ENCODE measurements at places on chromosomes 2 and 18. TPM values are rescaled to one million over a fixed set of nuclear protein-coding genes. Genes with fewer than 3 reads are reported as not detected.

GRCh38 chr2:37671009-37671815 is at the start of gene CDC42EP3:
TSS of gene CDC42EP3 (minus strand) at chr2:37671642. CDS start at chr2:37646587, 25,055 bp downstream.
- DNase-seq, result peak; percentile 28

DNA sequence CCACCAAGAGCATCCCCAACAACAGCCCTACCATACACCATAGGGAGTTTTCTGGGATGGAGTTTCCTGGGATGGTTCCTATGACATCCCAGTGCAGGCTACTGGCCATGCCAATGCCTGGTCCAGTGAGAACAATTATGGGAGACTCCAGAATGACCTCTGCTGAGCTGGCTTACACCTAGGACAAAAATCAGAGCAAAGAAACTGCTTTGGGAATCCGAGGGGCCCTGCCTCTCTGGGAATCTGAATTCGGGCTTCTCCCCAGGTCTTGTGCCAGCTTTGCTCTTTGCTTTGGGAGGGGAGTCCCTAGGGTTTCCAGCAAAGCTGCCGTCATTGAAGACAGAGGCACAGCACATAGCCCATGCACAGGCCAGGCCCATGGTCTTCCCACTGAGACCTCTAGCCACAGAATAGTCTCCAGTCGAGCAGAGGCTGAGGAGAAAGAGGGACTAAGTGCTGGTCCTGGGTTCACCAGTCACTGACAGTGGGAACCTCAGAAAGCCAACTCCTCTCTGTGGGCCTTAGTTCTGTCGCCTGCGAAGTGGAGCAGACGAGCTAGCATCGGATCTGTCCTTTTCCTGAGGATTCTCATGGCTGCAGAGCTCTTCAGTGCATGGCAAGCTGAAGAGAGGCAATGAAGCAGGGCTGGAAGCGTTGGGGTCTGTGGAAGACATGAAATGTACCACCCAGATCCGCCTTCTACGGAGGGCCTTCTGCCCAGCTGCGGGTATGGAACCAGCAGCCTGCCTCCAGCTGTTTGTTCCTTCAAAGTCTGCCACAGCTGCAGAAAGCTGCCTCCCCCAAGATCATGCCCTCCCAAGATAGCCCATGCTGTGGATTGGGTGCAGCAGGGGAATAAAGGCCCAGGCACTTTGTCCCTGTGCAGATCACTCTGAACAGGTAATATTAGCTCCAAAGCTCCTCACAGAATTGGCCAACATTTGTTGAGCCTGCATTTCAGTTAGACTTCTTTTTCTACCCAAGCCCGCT is 11.2 kb upstream of the LBH start:
- DNase-seq, result no peak

GRCh38 chr2:102056079-102056581 is 64.4 kb downstream of the IL1R2 start:
- peak; percentile 87 for DNase-seq

DNA sequence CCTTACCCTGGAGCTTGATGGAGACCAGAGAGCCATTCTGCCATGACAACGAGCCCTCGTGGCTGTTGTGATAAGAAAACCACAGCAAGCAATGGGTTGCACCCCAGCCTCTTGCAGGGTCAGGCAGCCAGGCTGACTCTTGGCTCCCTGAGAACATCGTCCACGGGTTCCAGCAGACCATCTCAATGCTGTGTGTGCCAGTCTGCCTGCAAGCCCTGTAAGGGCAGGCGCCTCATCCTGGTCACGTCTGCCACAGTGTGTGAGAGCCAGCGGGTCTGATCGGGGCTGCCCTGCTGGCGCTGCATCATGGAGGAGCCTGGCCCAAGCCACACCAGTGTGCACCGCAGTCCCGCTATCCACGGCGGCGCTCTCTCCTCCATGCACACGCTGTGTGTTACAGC is 71.0 kb upstream of the MGAT4A start:
- DNase-seq, result no peak

GRCh38 chr2:26326514-26326913 is 19.4 kb upstream of the SELENOI start:
- DNase-seq, result no peak

GRCh38 chr18:63074981-63075404 is 244.6 kb downstream of the BCL2 start:
- peak; percentile 11 for DNase-seq

GRCh38 chr18:38932752-38933151 is 1367.2 kb upstream of the CELF4 start:
- DNase-seq, result no peak

GRCh38 chr2:216453955-216454614 is 41.8 kb downstream of the SMARCAL1 start:
- DNase-seq, result no peak

DNA sequence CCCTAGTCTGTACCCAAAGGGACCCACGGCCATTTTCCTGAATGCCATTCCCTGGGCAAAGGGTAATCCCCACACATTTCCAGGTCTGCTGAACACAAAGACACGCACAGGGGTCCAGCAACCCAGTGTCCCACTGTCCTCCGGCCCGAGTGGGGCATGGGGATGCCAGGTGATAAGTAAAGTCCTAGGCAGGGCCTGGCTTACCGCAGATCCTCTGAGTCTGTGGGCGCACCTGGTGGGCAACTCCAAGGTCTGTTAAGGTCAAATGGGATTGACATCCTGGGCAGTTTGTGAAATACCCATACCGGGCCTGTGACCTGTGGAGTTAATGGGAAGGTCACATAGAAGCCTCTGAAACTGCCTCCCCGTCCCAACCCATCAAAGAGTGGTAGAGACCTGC is 116.1 kb downstream of the EIPR1 start:
- DNase-seq, result no peak

DNA sequence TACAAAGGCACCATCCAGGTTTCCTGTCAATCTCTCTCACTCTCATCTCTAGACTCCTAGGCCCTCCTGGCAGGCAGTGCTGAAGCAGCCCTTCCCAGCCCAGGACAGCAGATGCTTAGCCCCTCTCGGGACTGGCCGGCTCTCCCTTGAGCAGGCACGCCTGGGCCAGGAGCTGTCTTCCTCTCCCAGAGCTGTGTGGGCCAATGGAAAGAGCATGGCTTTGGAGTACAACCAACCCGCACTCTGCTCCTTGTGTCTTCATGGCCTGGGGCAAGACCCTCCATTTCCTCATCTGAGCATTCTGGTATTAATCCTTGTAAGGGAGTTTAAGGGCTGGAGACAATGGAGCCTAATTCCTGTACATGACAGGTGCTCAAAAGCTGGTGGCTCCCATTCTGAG is 97.2 kb downstream of the CAPN13 start:
- no peak for DNase-seq

DNA sequence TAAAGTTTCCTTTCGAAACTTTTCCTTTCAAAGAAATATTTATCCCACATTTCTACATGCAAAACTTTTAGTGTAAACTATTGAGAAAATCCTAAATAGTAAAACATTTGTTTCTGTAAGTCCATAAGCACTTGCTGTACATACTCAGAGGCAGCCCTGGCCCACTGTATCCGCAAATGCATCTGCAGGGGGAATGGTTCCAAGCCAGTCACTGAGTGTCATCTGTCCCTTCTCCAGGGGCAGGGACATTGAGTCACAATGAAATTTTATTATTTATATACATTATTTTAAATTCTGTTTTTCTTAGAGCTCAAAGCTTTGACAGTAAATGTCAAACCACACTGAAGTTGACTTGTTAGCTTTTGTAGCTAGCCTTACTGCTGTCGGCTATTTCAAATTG is 367.2 kb downstream of the MTX2 start:
- DNase-seq, result no peak

DNA sequence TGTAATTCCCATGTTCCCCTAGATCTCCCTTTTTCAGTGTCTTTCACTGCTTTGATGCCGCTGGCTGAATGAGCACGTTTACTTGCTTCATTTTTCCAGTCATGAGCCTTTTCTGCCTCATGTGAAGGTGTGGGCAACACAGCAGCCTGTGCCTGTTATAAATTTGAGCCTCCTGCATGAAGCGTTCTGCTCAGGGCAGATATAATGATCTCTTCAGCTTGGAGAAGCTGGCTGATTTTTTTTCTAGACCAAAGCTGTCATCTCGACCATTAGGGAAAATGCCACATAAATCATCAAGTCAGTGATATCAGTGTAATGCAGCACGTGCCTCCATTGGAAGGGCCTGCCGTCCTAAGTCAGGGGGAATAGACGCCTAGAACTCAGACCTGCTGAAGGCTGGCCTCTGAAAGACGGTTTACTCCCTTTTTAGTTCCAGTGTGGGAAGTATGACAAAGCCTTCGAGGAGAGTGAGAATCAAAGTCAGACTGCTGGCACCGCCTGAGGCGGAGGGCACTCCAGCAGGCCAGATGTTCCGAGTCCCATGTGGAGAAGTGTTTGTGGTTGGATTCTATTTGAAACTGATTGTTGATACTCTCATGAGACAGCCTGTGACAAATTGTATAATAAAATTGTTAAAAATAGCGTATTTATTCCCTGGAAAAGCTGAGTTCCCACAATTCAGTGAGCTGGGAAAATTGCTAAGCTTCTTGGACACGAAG is 196.5 kb downstream of the MYO1B start:
- DNase-seq, result peak; percentile 40

- no peak for DNase-seq
These were observed 282.2 kb downstream of the MREG start for GRCh38 chr2:215731108-215731658.

DNA sequence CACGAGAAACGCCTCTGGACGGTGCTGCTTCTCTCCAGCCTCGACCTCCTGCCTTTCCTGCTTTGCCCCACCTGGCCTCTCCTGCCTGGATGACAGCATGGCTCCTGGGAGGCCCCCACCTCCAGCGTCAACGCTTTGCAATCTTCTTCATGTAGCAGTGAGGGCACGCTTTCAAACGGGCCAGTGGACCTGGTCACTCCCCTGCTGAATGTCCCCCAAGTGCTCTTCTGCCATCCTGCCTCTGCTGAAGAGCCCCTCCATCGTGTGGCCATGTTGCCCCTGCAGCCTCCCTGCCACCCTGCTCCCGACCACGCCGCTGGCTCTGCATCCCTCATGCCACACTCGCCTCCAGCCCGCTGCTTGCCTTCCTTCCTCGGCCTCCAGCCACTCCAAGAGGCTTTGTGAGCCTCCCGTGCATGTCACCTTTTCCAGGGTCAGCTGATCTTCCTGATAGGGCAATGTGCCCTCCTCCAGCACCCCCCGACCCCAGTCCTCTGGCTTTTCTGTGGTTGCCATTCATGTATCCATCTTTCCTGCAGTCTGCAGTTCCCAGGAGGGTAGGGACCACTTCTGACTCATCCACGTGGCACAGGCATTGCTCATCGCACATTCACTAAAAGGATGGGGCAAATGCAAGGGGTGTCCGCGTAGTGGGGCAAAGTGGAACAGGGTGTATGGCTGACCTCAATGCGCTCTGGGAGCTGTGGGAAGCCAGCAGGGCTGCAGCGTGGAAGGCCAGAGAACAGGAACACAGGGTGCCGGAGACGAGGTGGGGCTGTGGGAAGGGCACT is 268.8 kb downstream of the TWIST2 start:
- no peak for DNase-seq

DNA sequence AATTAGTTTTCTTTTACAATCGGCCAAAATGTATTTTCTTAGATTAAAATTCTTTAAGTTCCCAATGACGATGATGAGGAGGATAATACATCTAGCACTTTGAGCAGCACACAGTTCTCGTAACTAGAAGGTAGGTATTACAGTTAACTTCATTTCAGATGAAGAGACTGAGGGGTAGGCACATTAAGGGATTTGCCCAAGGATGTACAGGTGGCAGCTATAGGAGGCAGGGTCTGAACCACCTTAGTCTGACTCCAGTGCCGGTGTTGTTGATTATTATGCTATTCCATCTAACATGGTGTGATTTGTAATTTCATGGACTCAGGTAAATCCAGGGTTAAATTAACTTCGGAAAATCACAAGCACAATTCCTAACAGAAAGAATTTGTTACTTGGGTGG is 1.1 kb downstream of the CD28 start:
- no peak for DNase-seq

GRCh38 chr2:105869341-105869740 is 124.6 kb downstream of the NCK2 start:
- DNase-seq, result no peak

- no peak for DNase-seq
These were observed 155.4 kb upstream of the VRK2 start for GRCh38 chr2:57891086-57891712.

DNA sequence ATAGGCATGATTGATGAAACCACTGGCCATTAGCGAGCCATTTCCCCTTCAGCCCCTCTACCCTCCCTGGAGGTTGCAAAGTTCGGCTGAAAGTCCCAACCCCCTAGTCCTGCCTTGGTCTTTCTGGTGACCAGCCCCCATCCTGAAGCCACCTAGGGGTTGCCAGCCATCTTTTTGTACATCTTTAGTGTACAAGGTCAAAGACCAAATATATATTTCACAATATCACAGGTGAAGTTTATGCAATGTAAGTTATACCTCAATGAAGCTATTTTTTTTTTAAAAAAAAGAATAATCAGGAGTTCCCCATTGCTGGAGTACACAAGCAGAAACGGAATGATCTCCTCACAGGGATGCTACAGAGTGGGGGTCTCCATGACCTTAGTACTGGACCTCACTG is 31.3 kb downstream of the OSBPL1A start:
- no peak for DNase-seq

DNA sequence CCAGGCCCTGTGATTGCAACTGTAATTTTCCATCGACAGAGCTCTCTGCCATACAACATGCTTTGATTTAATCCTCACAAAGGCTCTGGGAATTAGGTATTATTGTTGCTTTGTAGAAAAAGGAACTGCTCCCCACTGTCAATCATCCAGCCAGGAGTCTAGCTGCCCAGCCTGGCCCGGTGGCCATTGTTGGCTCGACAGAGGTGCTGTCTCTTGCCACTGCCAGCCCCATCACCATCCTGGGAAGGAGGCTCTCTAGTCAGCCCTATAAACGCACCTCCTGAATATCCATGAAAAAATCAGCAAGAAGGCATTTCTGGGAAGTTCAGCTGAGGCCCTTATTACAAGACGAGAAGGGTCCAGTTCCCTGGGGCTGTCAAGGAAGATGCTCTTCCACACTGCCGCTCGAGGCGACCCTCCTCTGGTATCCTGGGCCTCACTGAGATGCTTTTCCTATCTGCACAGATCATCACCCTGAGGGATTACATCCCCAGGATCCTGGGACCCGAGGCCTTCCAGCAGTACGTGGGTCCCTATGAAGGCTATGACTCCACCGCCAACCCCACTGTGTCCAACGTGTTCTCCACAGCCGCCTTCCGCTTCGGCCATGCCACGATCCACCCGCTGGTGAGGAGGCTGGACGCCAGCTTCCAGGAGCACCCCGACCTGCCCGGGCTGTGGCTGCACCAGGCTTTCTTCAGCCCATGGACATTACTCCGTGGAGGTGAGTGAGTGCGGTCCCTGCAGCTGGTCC is 71.0 kb downstream of the TPO start:
- no peak for DNase-seq

Gene WIPF1
- 20.5 TPM for total RNA-seq

Gene KCTD1
- 21.8 TPM for total RNA-seq

Gene PLEKHB2
- total RNA-seq, result 43.3 TPM

Gene ADAM23
- total RNA-seq, result 7.8 TPM

Gene TIA1
- 79.0 TPM for total RNA-seq

Gene APCDD1
- total RNA-seq, result 0.09 TPM

Gene KLHL29
- total RNA-seq, result 2.9 TPM

Gene UPP2
- total RNA-seq, result not detected

Gene ATP8B1
- 11.2 TPM for total RNA-seq

Gene SKOR2
- not detected for total RNA-seq

Gene IL36RN
- total RNA-seq, result not detected

Gene CBLN2
- total RNA-seq, result 0.33 TPM

Gene GKN1
- total RNA-seq, result not detected

Gene TUBB8B
- total RNA-seq, result not detected
